Upper lobe of right lung (tissue), 1 donor: ENCODE measurements at places on chromosomes 3 and 15. TPM values are rescaled to one million over a fixed set of nuclear protein-coding genes. Genes with fewer than 3 reads are reported as not detected.

Gene SAMMSON
- not detected for total RNA-seq

DNA sequence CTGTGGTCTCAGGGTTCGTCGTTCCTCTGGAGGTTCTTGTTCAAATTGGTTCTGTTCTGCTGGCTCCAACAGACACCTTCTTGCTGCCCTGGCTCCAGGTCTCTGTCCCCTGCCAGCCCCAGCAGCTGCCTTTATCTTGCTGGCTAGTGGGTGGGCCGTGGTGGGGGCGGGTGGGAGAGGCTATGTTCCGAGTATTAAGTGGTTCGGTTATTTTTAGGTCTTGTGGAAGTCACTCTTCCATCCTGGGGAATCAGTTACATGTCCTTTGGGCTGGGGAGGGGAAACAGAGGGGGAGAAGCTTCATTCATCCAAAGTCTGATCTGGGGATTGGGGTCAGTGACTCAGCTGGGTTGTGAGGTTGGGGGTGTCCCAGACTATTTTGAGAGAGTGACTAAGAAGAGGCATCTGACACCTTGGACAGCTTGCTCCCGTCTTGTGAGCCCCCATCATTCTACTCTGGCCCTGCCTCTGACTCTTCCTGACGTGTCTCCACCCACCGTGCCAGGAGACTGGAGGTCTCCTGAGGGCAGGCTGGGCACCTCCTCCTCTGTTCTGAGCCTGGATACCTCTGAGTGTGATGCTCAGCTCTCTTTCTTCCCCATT lies at the start of gene XIRP1:
Gene XIRP1 (minus strand): TSS at position 106 of the 603 bp plus-strand sequence. CDS start 3,150 bp downstream, outside the sequence.
- no peak within 1 kb of the TSS for H3K27ac ChIP-seq
- DNase-seq = no peak
- H3K27me3 ChIP-seq = no peaks in the 10 kb centered on the region
- H3K36me3 ChIP-seq = no peaks in the 10 kb centered on the region
- no peaks in the 10 kb centered on the region for H3K4me1 ChIP-seq

DNA sequence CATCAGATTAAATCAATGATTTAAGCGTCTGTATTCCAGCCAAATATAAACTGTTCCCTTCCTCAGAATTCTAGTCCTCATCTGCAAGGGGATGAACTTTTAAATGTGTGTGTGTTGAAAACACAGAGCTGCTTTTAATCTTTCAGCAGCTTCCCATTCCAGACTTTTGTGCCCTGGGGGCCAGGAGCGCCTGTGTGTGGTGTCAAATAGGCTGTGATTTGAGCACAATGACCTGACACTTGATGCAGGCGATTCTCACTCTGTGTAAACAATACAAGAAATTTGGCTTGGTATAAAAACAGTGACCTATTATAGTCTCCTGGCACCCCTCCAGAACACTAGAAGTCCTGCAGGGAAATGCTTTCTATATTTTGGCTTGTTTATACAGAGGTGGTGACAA lies 274.6 kb upstream of the ROPN1 start:
- peaks cover 12% of the 10 kb centered on the region for H3K4me1 ChIP-seq
- H3K4me3 ChIP-seq = no peak overlapping the region
- no peaks in the 10 kb centered on the region for H3K36me3 ChIP-seq
- no peaks in the 10 kb centered on the region for H3K27me3 ChIP-seq
- no peak overlapping the region for H3K27ac ChIP-seq
- no peak for DNase-seq

- no peak overlapping the region for H3K27ac ChIP-seq
- H3K36me3 ChIP-seq = no peaks in the 10 kb centered on the region
- H3K4me3 ChIP-seq = no peak overlapping the region
- DNase-seq = no peak
These were observed 6.2 kb upstream of the EHD4 start for GRCh38 chr15:41978534-41978933.
